Bronchial epithelial cell (primary cell): ENCODE measurements at places on chromosomes 6 and 20. TPM values are rescaled to one million over a fixed set of nuclear protein-coding genes. Genes with fewer than 3 reads are reported as not detected.
A peak's percentile ranks its signal among the peaks of the same experiment; 100 is the strongest.

Gene RAD21L1
- total RNA-seq: under 0.01 TPM in 1 of 2 replicates, not detected in the other

Gene LAMA2
- under 0.01 and 2.6 TPM in 2 replicates for total RNA-seq

DNA sequence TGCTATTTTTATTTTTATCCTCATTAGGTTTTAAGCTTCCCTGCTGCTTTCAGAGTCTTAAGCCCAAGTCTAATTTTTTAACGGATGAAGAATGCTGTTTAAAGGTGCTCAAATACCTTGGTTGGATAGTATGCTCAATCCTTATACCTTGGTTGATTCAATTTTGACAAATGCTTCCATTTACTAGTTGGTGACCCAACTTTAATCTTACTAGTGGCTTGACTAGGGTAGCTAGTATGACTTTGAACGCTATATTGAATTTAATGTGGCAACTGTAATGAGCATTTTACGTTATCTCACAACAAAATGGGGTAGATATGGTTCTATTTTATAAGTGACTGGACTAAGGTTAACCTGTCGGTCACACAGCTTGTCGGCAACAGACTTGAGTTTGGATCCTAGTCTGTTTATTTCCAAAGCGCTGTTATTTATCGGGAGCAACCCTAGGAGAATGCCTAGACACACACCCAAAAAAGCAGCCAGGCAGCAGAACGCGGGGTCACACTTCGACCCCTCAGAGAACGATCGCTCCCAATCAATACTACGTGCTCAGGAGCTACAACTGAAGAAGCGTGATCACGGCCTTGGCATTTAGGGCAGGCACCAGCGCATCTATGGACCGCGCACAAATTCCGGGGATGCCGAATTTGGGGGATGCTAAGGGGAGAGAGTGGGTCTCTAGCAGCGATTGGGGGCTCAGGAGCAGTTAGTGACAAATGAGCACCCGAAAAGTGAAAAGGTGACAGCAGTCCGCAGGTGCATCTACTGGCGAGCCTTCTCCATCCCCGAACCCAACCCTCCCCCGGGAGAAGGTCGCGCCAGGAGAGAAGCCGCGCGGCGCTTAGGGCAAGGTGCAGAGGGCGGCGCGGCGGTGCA, 586 bp upstream of the ALDH5A1 start:
- DNase-seq: no peak

- DNase-seq: no peak
These were observed 28.6 kb upstream of the OGFRL1 start for GRCh38 chr6:71259888-71260604.

DNA sequence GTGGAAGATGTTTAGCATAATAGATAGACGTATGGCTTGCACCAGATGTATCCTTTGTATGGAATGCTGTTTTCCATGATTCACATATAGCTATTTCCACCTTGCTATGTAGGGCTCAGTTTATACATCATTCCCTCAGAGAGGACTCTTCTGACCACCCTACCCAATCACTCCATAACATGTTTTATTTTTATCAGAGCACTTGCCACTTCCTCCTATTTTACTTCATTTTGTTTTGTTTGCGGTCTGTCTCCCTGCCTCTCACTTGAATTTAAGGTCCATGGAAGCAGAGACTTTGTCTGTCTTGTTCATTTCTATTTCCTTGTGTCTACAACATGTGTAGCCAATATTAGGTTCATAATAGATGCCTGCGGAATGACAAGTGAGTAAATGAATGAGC, 266.9 kb upstream of the CITED2 start:
- DNase-seq: no peak

DNA sequence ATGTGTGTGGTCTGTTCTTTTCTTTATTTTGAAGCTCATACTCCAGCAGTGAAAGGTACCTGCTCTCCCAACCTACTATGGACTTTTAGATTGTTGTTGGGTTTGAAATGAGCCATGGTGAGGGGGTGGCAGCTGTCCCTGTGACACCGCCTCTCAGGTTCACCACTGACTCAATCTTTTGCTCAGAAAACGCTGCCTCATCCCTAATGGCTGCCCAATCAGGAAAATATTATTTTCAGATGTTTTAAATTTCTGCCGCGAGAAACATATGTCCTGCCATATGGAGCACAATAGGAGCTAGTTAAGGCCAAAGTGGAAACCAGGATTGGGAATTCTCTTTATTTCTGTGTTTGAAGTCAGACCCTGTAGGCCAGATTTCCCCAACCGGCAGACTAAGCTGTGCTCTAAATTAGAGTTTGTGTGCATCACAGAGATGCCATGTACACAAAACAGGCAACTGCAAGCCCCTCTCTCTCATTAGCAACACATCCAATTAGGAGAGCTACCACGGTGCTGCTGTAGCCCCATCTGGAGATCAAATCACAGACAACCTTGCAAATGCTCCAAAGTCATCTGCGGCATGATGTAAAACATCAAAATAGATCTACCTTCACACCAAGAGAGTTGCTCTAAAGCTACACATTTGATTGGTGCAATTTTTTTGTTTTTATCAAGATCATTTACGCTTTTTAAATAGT, 144.1 kb upstream of the BACH2 start:
- no peak for DNase-seq

DNA sequence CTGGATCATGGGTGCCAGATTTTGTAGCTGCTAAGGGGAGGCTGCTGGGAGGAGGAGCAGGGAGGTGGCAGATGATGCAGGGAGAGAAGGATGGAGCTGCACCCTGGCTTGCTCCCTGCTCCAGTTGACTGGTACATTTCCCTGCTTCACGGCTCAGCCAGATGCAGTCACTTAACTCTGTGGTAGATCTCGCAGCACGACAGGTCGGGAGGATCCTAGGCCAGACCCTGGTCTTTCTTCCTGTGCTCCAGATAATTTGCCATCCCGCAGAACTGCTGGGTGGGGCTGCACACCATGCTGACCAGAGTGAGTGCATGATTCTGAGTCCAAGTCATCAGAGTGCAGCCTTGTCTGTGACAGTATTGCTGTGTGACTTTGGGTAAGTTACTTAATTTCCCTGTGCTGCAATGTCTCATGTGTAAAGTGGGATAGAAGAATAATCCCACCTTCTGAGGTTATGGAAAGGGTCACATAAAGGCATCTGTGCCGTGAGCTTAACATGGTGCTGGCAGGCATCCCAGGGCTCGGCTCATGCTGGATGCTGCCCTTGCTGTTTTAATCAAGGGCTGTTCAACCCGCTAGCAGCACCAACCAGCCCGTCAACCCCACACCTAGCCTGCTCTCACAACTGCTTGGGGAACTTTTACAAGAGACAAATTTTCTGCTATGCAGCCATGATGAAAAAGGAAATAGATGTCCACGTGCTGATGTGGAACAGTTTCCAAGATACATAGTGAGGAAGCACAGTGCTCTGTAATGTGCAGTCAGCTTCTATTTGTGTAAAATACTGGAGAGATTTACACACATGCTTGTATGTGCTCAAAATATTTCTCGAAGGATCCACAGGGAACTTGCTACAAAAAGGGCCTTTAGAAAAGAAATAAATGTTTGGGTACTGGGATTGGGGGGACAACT, 257.9 kb downstream of the CDH26 start:
- DNase-seq: no peak

DNA sequence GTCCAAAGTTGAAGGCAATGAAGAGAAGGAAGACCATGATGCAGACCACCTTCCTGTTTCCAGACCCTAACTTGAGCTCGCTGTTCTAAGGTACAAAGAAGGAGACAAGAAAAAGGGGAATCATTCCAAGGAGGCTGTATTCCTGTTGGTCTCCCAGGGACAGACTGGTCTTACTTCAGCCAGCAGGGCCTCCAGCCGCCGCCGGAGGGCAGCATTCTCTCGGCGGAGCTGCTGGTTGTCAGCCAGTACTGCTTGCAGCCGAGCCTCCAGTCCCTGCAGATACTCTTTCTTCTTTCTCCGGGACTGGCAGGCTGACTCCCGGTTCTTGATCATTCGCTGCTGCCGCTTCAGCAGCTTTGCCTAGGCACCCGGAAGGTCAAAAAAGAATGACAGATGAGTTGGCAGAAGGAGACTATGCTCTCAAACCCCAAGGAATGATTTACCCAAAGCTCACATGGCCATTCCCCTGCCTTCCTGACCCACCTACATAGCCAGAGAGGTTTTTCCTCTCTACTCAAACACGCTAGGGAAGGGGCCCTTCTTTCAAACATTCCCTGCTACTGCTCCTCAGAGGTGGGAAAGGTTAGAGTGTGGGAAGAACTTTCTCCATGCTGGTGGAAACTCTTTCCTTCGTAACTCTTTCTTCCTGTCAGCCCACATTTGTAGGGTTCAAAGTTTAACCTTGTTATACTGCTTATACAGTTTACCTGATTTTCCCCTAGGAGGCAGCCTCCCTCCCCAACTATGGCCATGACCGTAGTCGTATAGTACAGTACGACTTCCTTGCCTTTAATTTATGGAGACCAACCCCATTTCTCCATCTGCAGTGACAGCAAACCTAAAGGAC, 9.0 kb downstream of the ATF6B start:
- peak; percentile 68 for DNase-seq

GRCh38 chr20:50586531-50587232, 76.5 kb downstream of the PTPN1 start:
- no peak for DNase-seq

- no peak for DNase-seq
These were observed 32.3 kb upstream of the GATA5 start for GRCh38 chr20:62507991-62508640.
